CD4-positive, alpha-beta T cell treated with Interleukin-15 for 1 hour (primary cell): ENCODE measurements at places on chromosomes 2 and 18.
A peak's percentile ranks its signal among the peaks of the same experiment; 100 is the strongest.

DNA sequence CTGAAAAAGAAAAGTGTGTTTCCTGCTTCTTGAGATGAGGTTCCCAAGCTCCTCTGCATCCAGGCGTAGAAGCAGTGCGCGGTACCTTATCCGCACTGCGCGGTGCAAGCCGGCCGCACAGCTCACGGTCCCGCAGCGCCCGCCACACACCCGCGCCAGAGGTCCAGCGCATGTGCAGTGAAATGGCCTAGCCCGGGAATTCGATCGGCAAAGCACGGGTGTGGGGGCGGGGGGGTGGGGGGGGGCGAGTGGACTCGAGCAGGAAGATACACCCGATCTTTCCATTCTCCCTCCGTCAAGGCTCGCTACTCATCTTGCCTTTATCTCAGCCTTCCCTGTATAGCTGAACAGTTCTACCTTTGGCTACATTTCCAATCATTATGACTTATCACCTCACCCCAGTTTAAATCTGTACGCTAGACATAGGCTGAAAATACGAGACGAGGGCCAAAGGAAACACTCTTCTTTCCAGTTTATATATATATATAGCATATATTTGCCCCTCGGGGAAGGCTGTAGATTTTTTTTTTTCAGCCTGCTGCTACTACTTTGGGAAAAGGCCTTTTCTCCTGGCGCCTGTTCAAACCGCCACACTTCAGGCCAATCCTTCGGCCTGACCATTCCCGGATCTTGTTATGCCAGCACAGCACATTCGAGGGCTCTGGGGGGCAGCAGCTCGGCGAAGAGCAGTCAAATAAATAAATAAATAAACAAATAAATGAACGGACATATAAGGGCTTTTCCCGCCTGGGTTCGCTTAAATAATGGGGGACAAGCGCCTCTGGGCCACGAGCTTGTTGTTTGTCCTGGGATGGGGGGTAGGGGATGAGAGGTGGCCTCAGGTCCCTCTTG lies 10.4 kb downstream of the HOXD8 start:
- no peak for DNase-seq

GRCh38 chr2:238785528-238785860 lies 62.4 kb upstream of the TWIST2 start:
- no peak for DNase-seq

- no peak for DNase-seq
These were observed 464.1 kb upstream of the CRIM1 start for GRCh38 chr2:35891528-35891927.

DNA sequence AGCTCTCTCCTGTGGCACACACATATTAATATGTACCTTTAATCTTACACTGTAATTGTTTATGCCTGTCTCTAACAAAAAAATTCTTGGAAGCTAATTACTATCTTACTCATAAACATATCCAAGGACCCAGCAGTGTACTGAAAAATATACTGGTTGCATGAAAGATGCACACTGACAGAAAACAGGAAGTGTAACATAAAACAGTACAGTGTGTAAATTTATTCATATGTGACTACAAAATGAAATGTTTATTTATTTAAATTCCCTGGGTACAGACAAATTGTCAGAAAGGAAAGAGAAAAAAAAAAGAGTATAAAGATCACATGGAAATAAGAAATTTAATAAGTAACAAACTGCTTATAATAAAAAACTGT lies 28.5 kb downstream of the TMEM131 start:
- DNase-seq = no peak

DNA sequence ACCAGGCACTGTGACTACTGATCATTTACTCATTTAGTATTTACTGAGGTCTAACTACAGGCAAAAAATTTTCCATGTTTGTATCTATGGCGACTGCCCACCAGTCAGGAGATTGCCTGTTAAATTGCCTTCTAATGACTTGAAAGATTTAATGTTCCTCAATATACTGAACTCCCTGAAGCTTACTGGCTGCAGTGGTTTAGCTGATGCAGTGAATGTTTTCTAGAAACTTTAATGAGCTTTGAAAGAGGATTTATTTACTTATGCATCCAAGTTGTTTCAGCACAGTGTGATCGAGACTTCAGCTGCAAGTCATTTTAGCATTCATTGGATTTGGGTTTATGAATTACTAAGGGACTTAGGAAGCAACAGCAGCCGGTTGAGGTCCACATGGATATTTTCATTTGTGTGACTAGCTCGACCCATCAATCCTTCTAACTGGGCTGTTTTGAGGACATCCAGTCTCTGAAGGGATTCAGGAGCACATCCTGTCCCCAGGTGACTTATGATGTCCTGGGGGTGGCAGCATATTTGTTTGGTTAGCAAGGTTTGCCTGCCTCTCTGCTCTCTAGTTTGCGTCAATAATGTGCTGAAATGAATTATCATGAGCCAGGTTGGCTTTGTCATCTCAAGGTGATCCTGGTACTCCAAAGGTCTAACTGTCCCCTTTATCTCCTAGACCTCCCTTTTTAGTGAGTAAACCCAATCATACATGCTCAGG lies 26.8 kb downstream of the ACMSD start:
- no peak for DNase-seq

GRCh38 chr2:36578343-36579296 lies 19.3 kb downstream of the FEZ2 start:
- DNase-seq = no peak

DNA sequence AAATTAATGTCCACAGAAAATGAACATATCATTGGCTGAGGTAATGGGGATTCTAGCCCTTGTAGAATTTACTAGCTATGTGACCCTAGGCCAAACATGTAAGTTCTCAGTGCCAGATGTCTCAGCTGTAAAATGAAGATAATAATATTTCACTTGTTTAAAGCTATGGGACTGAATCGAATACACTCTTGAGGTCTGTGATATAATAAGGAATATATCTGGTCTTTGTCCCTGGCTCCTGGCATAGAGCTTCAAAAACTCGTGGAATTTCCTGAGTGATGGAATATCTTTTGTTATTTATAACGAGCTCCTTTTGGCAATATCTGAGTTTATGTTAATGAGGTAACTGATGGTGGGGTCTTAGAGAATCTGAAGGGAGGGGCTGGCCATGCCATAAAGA lies 201.4 kb upstream of the CYP26B1 start:
- no peak for DNase-seq

GRCh38 chr2:70087702-70088597 lies 673 bp downstream of the PCBP1 start:
- DNase-seq = peak; percentile 66

GRCh38 chr18:74271635-74272034 lies 20.1 kb downstream of the CYB5A start:
- no peak for DNase-seq

DNA sequence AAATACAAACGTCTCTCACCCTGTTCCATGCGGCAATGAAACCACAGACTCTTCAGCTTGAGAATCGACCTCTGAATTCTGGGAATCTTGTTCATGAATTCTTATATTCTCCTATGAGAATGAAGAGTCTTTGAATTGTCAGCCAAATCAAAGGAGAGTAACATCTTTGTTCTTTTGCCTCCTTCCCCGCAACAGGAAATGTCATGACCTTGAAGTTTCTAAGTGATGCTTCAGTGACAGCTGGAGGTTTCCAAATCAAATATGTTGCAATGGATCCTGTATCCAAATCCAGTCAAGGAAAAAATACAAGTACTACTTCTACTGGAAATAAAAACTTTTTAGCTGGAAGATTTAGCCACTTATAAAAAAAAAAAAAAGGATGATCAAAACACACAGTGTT lies 21.8 kb downstream of the TNFAIP6 start:
- DNase-seq = no peak

GRCh38 chr2:70516596-70516995 lies 37.0 kb downstream of the TGFA start:
- DNase-seq = peak; percentile 52

GRCh38 chr18:11304928-11305327 lies 155.6 kb upstream of the PIEZO2 start:
- no peak for DNase-seq

- DNase-seq = no peak
These were observed 27.0 kb downstream of the LDLRAD4 start for GRCh38 chr18:13245481-13246000.

- DNase-seq = no peak
These were observed 222.6 kb downstream of the MREG start for GRCh38 chr2:215790523-215791421.

- no peak for DNase-seq
These were observed 101.9 kb downstream of the CTIF start for GRCh38 chr18:48640566-48641270.

DNA sequence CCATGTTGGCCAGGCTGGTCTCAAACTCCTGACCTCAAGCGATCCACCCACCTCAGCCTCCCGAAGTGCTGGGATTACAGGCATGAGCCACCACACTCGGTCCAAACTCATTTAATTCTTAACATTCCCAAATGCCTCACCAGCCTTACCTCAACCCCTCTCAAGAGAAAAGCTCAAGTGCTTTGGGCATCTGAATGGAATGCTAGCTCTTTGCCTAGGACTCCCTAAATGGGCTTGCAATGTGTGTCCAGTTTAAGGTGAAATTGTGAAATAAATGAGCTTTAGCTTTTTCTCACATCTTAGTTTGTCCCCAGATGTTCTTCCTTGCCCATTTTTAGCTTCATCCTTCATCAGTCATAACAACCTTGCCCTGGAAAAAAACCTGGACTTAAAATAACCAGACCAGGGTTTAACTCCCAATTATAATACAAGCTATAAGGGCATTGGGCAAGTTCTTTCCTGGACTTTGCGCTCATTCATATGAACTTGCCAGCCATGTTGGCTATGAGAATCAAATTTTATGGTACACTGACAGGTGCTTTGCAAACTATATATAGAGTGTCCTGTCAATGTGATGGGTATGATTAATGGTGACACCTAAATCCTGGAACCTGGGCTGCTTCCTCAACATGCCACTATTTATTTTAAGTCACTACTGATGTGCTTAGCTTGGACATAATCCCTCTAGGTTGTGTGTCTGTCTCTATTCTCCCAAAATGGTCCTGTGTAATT lies 95.1 kb upstream of the SERPINE2 start:
- no peak for DNase-seq

GRCh38 chr18:12239431-12239830 lies 14.7 kb upstream of the CIDEA start:
- no peak for DNase-seq

GRCh38 chr2:23745726-23746105 lies 181.2 kb downstream of the ATAD2B start:
- no peak for DNase-seq

- DNase-seq = no peak
These were observed 264.2 kb downstream of the SS18 start for GRCh38 chr18:25825979-25826776.

- no peak for DNase-seq
These were observed 125.8 kb upstream of the HNMT start for GRCh38 chr2:137838255-137839092.
